ENCODE measurements at places on chromosomes 3 and 15.

- no peak for DNase-seq
Observed at GRCh38 chr3:69669070-69669469, 70.2 kb upstream of the MITF start.

DNA sequence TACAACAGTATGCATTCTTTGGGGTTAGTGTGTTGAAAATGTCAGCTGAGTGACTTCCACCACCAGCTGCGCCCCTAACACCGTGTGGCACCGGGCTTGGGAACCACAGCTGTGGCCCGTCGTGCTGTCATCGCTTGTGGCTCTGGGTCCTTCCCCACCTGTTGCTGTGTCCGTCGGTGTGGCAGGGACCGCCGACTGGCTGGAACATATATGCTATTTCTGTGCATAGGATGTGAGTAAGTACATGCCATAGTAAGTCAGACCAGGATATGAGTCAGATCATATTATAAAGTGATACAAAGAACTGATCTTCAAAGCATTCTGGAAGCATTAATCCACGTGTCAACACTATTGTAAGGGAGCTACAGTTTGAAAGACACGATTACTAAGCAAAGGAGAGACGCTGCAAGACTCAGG, 31.9 kb downstream of the EHD4 start:
- no peak for DNase-seq

- no peak for DNase-seq
Observed at GRCh38 chr3:170050753-170051152, 13.0 kb downstream of the GPR160 start.

GRCh38 chr15:90481023-90481422, 48.7 kb upstream of the CRTC3 start:
- no peak for DNase-seq

DNA sequence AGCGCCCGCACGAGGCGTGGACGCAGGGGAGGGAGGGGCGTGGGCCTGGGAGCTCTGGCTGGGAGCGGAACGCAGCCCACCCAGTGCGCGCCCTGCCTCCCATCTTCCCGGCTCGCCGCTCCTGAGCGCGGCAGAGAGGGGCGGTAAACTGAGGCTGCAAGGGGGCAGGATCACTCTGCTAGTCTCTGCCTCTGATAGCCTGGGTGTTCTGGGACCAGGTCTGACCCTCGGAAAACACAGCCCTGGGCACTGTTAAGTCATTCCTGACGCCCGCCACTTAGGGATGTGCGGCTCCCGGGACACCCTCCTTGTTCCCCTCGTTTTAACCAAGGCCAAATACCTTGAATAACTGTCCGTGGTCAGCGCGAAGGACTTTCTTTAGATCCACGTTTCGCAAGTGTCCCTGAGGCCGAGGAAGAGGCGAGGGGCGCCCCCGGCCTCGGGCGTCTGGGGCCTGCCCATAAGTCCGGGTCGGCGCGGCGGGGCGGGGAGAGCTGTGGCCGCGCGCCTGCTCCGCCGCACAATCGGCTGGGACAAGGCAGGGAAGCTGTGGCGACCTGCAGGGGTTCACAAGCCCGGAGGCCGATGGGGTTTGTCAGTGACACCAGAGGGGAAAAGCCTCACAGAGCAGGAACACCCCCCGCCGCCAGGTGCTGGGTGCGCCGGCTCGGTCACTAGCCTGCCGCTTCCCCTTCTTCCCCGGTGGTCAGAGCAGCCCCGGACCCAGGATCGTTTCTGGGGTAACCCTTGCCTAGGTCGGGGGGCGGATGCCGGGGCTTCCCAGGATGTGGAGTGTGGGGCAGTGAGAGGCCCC, 1.5 kb downstream of the ITPKA start:
- DNase-seq: no peak

- no peak for DNase-seq
Observed at GRCh38 chr3:140834266-140835037, 107.2 kb upstream of the SLC25A36 start.

DNA sequence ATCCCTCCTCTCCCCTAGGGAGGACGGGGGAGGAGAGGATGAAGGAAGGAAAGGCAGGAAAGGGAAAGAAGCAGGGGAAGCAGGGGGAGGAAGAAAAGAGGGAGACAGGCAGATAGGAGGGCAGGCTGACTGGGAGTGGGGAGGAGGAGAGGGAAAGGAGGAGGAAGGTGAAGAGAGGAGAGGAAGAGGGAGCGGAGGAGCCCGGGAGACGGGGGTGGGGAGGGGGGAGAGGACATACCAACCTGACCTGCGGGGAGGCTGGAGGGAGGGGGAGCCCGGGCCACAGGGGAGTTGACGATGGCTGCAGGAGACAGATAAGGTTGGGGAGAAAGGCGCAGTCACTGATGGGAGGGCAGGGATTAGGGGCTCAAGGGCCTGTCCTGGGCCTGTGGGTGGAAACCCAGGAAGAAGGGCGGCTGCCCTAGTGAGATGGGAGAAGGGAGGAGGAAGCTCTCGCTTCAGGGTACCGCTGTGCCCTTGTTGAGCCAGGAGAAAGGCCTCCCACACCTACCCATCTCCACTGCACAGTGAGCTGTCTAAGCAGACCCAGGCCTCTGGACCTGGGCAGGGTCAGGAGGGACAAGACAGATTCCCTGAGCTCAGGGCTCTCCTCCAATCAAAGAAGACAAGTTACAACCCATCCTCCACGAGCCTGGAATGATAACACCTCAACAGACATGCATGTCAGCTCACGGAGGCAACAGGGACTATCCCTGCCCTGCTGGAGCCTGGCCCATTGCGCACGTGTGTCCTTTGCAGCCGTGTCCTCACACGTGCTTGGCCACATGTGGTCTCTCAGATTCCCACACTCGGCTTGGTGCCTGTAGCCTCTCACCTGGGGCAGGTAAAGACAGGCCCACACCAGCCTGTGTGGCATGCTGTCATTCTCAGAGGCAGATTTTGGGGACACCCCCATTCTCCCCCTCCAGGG, 27.9 kb downstream of the C3orf18 start:
- no peak for DNase-seq

Data from CD14-positive monocyte (primary cell).